Activated naive CD4-positive, alpha-beta T cell treated with Interleukin-2 at 50 U/mL for 16 hours (primary cell): ENCODE measurements at places on chromosomes 3 and 15.

DNA sequence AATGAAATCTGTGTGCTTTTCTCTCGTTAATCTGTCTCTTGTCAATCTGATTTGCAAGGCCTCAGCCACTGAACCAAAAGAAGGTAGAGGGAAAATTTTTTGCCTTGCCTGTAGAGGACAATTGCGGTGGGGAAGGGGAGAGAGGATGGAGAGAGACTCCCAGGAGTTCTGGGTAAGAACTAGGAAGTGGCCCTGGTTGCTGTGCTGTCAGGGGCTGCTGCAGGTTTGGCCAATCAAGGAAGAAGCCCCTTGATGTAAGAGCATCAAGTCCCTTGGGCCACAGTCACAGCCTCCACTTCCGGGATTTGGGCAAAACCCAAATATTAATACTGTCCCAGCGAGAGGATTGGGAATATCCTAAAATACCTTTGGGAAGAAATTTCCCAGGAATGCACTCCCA is 43.3 kb downstream of the TRANK1 start:
- DNase-seq: no peak

DNA sequence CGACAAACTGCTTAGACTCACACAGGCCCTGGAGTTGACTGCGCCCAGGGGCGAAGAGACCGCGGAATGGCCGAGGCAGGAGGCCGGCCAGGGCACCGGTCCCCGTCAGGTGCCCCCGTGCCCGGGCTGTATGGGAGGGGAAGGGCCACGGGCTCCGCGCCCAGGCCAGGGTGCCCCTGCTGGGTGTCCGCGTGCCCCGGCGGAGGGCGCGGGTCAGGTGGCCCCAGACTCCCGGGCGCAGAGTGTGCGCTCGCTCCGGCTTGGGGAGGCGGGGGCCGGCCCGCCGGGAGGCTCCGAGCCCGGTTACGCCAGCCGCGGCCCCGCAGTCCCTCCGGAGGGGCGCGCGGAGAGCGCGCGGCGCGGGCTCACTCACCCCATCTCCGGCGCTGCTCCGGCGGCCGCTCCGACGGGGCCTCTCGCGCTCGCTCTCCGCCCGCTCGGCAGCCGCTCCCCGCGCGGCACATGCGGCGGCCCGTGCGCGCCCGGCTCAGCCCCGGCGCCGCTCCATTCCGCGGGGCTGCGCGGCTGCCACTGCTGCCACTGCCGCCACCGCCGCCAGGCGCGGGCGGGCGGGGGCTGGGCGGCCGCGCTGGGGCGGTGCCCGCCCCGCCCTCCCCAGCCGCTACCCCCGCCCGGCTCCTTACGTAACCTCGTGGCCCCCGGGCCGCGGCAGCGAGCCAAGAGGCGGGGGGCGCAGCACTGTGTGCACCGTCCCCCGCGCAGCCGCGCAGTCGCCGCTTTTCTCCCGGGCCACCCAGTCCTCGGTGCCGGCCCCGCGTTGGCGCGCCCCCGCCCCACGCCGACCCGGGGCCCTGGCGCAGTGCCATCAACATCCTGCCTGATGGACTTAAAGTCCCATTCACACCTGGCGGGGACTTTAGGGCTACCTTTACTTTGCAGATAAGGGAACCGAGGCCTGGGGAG is at the start of gene HOMER2:
Gene HOMER2 (minus strand): TSS at position 563 of the 924 bp plus-strand sequence. CDS start 185 bp downstream, at position 378.
- DNase-seq: no peak

GRCh38 chr15:101016581-101016980 is 97.4 kb downstream of the LRRK1 start:
- no peak for DNase-seq

DNA sequence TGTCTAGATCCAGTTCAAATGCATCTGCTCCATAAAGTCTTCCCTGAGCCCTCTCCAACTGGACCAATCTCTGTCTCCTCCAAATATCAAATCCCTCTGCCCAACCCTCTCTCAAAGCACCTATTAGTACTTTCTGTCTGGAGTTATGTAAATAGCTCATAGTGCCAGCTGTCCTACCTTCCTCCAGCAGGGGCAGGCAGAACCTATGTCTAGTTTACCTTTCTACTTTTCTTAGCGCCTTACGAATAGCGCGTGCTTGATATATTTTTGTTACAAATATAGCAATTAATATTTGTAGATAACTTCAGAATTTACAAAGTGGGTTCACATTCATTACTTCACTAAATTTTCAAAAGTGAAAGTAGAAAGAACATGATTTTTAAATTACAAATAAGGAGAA is 14.0 kb upstream of the CCDC80 start:
- DNase-seq: no peak
